KG1 (cell line): ENCODE measurements at places on chromosomes 2 and 18.

- DNase-seq = no peak
Observed at GRCh38 chr2:81650048-81650971, 1345.8 kb upstream of the LRRTM1 start.

GRCh38 chr2:55148269-55148668 lies 83.8 kb downstream of the CLHC1 start:
- no peak for DNase-seq

- no peak for DNase-seq
Observed at GRCh38 chr2:144011098-144011497, 508.8 kb downstream of the ZEB2 start.

DNA sequence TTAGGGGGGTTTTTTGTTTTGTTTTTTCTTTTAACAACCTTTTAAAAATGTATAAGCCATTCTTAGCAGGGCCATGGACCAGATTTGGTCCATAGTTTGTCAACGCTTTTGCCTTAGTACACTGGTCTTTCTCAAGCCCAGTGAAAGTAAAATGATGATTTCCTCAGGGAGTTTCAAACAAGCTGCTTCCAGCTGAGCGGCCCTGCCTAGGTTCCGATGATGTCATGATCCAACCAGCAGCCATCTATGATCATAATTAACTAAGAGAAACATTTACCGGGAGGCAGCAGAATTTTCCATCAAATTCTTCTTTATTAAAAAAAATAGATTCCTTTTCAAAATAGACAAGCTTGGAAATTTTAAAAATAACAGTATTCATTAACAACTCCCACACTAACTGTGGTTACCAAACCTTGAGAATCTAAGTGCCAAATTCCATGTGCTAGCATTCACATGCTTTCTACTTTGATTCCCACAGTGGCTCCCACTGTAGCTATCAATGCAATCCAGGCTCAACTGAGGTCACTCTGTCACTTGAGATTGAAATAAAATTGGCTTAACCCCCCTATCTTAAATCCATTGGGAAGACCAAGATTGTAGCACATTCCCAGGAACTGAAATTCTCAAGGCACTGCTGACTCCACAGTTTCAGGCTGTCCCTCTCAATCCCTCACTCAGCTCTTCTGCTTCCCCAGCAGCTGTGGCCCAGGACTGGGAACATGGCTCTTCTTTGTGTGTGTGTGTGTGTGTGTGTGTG lies 148.9 kb downstream of the RNF152 start:
- no peak for DNase-seq

- peak; percentile 20 for DNase-seq
Observed at GRCh38 chr2:18077704-18078103, 199.2 kb downstream of the KCNS3 start.

- no peak for DNase-seq
Observed at GRCh38 chr2:221671515-221671914, 99.4 kb upstream of the EPHA4 start.

DNA sequence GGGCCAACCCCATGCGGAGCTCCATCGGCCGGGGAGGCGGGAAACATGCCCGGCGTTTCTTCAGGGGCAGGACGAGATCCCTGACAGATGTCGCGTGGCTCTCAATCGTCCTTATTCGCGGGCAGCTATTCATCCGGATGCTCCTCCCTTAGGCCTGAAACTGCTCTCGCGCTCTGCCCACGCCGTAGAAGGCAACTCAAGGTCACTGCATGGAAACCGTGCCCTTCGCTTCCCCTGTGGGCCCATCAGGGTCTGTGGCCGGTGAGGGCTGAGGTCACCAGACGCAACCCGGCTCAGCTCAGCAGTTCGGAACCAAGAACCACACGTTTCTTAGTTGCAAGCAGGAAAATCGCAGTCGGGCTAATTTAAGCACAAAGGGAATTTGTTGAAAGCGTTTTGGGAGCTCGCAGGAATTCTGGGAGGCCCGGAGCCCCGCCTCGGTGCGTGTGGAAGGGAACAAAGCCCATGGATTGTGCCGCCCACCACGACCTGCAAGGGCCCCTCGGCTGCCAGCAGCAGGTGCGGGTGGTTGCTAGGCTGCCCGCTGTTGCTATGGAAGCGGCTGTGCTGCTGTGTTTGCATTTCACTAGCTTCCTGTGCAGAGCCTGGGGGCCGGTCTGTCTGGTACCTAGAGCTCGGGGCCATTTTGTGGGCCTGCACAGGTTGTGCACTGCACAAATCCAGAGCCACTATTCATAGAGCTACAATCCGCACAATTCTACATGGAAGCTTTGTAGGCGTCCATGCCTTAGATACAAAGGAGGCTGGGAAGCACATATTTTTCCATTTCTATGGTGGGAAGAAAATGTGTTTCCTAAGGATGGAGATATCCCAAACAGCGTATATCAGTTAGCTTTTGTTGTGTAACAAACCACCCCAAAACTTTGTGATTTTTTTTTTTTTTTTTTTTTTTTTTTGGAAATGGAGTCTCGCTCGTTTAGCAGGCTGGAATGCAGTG lies 6.0 kb upstream of the ALLC start:
- no peak for DNase-seq

DNA sequence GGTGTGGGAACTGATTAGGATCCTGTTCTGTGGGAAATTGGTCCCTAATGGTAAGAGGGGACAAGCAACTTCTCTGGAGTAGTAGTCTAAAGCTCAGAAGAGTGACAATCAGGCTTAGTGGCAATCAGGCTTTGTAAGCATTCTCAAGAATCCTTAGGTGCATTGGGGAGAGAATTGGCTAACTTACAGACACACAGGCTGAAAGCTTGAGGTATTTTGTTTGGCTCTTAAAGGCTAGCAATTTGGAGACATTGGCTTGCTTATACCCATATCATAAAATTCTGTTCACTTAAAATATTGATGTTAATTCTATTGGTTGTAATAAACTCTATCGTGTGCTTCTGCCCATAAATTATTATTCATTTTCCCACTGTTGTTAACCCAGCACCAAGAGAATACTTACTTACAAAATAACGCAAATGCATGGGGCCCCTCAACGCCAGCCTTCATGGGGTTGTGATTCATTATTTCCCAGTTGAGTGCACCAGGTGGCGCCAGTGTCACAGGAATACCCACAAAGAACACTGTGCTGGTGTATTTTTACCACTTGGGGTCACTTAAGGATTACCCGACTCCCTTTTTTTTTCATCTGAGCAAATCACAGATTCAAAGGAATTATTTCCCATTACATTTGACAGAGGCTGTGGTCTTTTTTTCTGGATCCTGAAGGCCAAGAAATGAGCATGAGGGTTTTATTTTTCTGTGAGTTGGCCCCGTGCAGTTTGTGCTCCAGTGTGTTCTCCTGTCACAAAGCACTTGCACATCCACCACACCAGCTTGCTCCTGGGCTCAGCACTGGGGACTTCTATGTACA lies 45.5 kb downstream of the DDX1 start:
- DNase-seq = peak; percentile 59

DNA sequence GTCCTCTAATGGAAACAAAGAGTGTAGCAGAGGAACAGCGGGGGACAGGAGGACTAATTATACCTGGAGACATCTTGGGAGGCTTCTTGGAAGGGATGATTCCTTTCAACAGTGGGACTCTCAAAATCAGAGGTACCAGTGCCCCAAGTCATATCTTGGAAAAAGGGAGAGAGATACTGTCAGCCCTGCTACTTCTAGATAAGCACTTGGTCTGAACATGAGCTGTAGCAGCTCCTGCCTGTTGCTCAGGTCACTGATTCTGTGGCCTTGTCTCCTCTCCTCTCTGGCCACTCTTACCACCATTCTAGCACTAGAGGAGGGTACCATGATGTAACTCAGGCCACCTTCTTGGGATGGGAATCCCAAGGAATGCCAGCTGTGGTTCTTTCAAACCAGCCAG lies 54.5 kb downstream of the MFSD6 start:
- DNase-seq = no peak
